ENCODE measurements at places on chromosomes 2 and 18. TPM values are rescaled to one million over a fixed set of nuclear protein-coding genes. Genes with fewer than 3 reads are reported as not detected.
A peak's percentile ranks its signal among the peaks of the same experiment; 100 is the strongest.

DNA sequence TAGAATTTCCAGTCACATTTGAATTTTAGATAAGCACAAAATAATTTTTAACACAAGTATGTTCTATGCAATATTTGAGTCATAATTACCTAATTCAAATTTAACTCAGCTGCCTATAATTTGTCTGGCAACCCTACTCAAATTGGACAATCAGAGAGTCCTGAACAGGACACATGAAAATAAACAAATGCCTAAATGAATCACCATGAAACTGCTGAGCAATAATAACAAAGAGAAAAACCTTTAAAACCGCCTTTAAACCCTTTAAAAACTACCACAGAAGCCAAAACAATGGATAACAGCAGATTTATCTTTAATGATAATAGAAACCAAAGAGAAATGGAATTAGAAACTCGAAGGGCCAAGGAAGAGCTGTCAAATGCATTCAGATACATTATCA lies 39.5 kb downstream of the ARL4C start:
- no peaks in the 10 kb centered on the region for H3K36me3 ChIP-seq
- no peaks in the 10 kb centered on the region for H3K4me1 ChIP-seq
- no peak overlapping the region for H3K27ac ChIP-seq
- H3K4me3 ChIP-seq: no peak overlapping the region
- DNase-seq: no peak

GRCh38 chr2:68031542-68032160 lies 31.2 kb downstream of the C1D start:
- H3K4me1 ChIP-seq: no peaks in the 10 kb centered on the region
- H3K27ac ChIP-seq: no peak overlapping the region
- no peaks in the 10 kb centered on the region for H3K27me3 ChIP-seq
- H3K36me3 ChIP-seq: no peaks in the 10 kb centered on the region

DNA sequence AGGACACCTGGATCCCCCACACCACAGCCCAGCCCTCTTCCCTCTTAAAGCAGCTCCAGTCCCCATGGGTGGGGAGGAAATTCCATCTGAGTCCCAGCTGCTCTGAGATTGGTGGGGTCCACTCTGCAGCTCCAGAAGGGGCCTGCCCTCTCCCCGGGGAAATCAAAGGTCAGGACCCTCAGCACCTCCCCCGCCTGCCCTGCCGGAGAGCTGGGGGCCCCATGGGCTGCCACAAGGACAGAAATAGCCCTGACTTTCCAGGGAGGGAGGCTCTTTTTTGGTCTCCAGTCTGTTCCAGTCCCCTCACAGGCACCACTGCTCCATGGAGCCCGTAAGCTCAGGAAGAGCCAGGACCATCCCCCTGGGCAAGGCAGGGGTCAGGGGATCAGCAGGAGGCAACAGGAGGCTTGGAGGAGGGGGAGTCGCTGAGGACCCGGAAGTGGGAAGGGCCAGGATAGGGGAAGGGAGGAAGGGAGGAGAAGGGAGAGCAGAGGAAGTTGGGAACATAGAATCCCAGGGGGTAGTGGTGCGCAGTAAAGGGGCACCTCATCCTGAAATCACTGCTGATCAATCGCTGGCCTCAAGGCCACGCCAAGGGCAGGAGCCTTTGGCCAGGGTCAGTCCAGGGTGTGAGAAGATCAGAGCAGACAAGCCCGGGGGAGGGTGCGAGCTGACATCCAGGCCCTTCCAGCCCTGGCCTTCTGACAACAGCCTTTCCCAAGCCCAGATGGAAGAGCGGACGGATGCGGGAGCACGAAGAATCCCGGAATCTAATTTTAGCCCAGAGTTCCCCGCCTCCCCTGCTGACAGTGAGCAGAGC lies 7.6 kb downstream of the ADRA2B start:
- H3K4me3 ChIP-seq: peak overlapping the region; percentile 24
- no peak for DNase-seq
- H3K27me3 ChIP-seq: no peaks in the 10 kb centered on the region

- H3K27ac ChIP-seq: peak overlapping the region; percentile 4
- no peaks in the 10 kb centered on the region for H3K36me3 ChIP-seq
- H3K4me1 ChIP-seq: peaks cover 53% of the 10 kb centered on the region
- no peak for DNase-seq
These were observed 49.6 kb upstream of the RMDN2 start for GRCh38 chr2:37875403-37875906.

DNA sequence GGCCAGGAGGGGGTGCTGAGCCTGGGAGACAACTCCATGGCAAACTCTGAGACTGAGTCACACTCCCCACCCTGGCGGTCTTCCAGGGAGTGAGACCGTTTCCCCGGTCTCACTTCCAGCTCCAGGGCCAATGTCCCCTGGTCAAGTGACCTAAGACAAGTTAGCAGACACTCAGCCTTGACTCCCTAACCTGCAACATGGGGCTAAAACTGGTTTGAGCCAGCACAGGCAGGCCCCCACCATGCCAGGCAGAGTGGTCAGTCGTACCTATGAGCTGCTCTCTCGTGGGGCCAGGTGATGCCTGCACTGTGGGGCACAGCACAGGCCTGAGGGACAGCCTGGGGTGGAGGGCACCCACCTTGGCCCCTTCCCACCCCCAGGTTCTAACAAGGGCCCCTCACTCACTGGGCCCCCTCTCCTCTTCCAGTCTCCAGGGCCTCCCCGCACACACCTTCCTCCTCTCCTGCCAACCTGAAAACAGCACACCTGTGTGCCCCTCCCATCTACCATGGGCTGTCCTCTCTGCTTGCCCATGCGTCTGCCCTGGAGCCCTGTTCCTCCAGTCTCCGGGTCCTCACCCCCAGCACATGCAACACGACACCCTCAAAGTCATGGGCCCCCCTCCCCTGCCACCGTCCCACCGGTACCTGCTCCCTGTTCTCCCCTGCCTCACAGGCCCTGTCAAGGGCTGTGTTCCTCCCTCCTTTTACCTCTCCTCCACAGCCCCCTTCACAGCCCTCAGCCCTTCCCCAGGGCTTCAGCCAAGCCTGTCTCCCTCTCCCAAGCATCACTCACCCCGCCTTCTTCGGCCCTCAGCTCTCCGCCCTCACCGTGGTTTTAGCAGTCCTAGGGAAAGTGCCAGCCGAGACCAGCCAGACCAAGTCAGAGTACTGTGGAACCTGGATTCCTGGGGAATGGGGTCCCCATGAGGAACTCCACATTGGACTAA lies 1.6 kb downstream of the GPR17 start:
- H3K27me3 ChIP-seq: no peaks in the 10 kb centered on the region
- peak overlapping the region; percentile 65 for H3K27ac ChIP-seq
- peaks cover 51% of the 10 kb centered on the region for H3K36me3 ChIP-seq
- DNase-seq: no peak
- no peak overlapping the region for H3K4me3 ChIP-seq
- H3K4me1 ChIP-seq: peaks cover 87% of the 10 kb centered on the region

DNA sequence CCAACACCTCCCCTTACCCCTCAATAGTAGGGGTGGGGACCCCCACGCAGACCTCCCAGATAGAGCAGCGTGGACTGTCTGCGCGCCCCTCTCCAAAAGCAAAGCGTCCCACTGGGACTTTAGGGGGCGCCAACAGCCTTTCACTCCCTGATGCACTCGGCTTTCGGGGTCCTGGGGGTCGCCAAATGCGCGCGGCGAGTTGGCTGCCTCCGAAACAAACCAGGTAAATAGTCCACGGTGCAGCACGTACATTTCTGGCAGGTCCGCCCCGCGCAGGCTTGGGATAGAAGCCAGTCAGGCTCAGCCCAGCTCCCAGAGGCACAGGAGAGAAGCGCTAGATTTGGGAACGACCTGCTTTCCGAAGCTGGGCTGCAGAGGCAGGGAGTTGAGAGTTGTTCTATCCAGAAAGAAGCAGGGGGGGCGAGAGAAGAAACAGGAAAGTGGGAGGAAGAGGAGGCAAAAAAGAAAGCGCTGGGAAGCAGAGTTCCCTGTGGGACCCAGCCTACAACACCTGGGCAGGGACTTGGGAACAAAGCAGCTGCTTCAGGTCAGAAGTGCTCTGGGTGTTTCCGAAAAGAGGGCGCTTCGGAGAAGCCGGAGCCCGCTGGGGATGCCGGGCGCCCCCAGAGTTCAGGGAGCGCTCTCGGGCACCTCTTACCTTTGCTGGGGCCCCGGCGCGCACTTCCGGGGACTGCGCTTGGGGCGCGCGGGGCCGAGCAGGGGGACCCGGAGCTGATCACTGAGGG lies 544 bp downstream of the EVA1A start:
- H3K4me3 ChIP-seq: peak overlapping the region; percentile 57
- no peak for DNase-seq
- H3K4me1 ChIP-seq: peaks cover 13% of the 10 kb centered on the region
- H3K27me3 ChIP-seq: no peaks in the 10 kb centered on the region
- no peaks in the 10 kb centered on the region for H3K36me3 ChIP-seq

- no peak overlapping the region for H3K4me3 ChIP-seq
- peaks cover 4% of the 10 kb centered on the region for H3K4me1 ChIP-seq
- DNase-seq: no peak
These were observed 148.8 kb downstream of the ACKR3 start for GRCh38 chr2:236718207-236718992.

GRCh38 chr2:70123829-70124116 lies 36.5 kb downstream of the PCBP1 start:
- H3K4me3 ChIP-seq: peak overlapping the region; percentile 65
- peaks cover 34% of the 10 kb centered on the region for H3K4me1 ChIP-seq
- no peak for DNase-seq
- H3K27me3 ChIP-seq: no peaks in the 10 kb centered on the region
- H3K27ac ChIP-seq: peak overlapping the region; percentile 99

DNA sequence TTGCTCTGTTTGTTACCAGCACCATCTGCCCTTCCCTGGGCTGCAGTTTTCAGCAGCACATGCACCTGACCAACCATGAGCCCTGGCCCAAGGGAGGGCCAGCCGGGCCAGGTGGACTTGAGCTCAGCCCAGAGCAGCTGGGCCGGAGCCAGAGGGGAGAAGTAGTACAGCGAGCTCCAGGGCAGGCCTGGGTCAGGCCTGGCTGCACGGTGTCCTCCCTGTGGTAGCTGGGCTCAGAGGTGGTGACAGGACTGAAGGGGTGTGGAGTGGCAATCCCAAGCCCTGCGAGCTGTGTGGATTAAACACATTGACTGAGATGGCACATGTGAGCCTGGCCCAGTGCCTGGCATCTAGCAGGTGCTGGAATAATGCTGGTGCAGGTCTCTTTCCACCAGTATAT lies 222.2 kb downstream of the GLI2 start:
- DNase-seq: no peak
- no peaks in the 10 kb centered on the region for H3K27me3 ChIP-seq
- no peak overlapping the region for H3K27ac ChIP-seq
- H3K36me3 ChIP-seq: no peaks in the 10 kb centered on the region
- H3K4me3 ChIP-seq: no peak overlapping the region

GRCh38 chr2:74436111-74436805 lies 5.5 kb downstream of the RTKN start:
- DNase-seq: no peak
- peaks cover 12% of the 10 kb centered on the region for H3K36me3 ChIP-seq
- H3K4me1 ChIP-seq: no peaks in the 10 kb centered on the region

DNA sequence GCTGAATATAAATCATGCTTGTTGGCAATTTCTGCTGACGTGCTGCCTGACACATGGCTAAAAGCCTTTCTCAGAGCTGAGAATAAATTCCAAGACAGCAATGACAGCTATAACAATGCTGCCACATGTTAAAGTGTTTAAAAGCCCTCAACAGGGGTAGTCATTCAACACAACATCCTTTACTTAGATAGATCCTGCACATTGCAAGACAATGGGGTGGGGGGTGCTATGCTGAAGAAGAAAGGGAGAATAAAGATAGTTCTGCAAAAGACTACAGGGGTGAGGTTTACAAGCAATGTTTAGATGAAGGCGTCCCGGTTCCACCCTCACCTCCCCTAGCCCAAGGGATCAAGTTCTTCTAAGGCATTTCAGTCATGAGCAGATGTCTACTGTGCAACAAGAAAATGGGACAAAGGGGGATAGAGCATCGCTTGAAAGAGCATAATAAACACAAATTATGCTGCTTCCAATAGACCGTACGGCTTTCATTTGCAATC lies 291.0 kb upstream of the ACVR2A start:
- H3K4me3 ChIP-seq: no peak overlapping the region
- H3K4me1 ChIP-seq: no peaks in the 10 kb centered on the region
- no peak for DNase-seq
- H3K36me3 ChIP-seq: no peaks in the 10 kb centered on the region
- H3K27me3 ChIP-seq: no peaks in the 10 kb centered on the region

- H3K4me1 ChIP-seq: peaks cover 20% of the 10 kb centered on the region
- H3K27me3 ChIP-seq: no peaks in the 10 kb centered on the region
- no peaks in the 10 kb centered on the region for H3K36me3 ChIP-seq
- H3K4me3 ChIP-seq: no peak overlapping the region
- no peak for DNase-seq
These were observed 7.2 kb downstream of the PDCD1 start for GRCh38 chr2:241851325-241852115.

DNA sequence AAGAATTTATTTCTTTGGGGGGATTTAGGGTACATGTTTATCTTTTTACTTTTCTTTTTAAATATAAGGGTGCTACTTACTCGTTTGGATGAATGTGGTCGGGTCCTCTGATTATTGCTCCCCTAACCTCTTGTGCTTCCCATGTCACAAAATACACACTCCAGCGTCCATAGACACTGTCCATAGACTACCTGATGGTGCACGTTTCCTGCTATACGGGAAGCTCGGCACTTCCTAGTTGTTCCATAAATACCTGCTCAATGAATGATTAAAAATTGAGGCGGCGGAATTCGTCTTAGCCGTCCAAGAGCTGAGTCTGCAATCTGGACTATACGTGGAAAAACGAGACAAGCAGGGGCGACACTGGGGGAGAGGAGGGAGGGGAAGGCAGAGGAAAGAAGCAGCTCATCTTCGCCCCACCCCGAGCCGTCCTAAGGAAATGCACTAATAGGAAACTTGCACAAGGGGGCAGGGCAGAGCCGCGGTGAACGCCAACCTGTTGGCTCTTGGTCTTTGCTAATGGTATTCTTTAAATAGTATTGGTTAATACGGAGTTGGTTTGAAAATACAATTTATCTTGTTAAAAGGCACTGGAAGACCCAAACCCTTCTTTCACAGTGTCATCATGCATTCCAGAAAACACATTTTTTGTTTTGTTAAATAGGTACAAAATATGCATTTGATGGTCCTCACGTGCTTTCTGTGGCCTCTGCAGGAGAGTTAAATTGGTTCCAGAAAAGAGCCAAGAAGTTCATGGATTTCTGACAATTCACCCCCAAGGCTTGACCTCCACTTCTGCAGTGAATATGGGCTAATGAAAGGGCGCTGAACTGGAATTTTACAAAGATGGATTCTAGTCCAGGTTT lies 73.0 kb upstream of the KCTD1 start:
- peak; percentile 69 for DNase-seq
- peaks cover 5% of the 10 kb centered on the region for H3K4me1 ChIP-seq
- no peak overlapping the region for H3K4me3 ChIP-seq
- no peaks in the 10 kb centered on the region for H3K36me3 ChIP-seq
- H3K27ac ChIP-seq: no peak overlapping the region

GRCh38 chr2:120933693-120934573 lies 198.3 kb downstream of the GLI2 start:
- no peak overlapping the region for H3K27ac ChIP-seq
- DNase-seq: no peak
- no peaks in the 10 kb centered on the region for H3K4me1 ChIP-seq
- H3K4me3 ChIP-seq: no peak overlapping the region

Gene ME2
- 117 TPM for total RNA-seq

Gene INHA
- 1.0 TPM for total RNA-seq

Gene APOB
- total RNA-seq: 20.1 TPM

Gene TTN
- 1,330 TPM for total RNA-seq

Gene ADRA2B
- 0.47 TPM for total RNA-seq

Data from right atrium auricular region (tissue), 2 donors.